ENCODE measurements at places on chromosomes 11 and 22.

- no peak for DNase-seq
Measured at GRCh38 chr11:86453290-86454030, 78.8 kb downstream of the CCDC81 start.

- no peak for DNase-seq
Measured at GRCh38 chr11:128878455-128878854, 11.4 kb upstream of the KCNJ1 start.

DNA sequence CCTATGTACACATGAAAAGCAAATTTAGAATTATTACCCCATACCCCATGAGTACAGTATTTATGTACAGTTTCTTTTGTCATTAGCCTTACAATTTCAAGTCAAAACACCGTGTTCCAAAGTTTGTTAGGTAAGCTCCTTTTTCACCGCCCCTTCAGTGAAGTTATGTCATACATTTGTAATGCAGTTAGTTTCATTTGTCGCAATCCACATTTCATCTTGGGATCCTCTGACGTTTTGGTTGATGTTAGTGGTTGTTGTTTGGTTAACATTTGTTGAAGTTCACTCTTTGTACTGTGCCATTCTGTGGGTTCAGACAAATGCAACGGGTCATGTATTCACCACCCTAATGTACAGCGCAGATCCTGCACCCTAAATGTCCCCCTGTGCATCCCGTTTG lies 45.2 kb downstream of the ARHGEF12 start:
- no peak for DNase-seq

GRCh38 chr11:128462189-128462588 lies 125.2 kb downstream of the ETS1 start:
- DNase-seq = no peak

DNA sequence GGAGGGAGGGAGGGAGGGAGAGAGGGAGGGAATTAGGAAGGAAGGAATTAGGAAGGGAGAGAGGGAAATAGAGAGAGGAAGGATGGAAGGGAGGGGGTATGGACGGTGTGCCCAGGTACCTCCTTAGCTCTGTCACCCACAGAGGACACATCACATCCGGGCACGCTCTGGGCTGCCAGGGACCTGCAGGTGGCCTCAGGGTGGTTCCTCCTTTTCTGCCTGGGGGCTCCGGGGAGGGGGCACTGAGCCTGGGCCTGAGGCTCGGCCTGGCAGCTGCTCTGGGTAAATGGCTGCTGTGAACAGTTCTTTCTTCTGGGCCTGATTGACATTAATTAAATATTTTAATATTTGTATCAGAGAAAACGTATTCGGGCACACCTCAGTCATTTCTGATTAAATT lies 733.5 kb downstream of the BRD1 start:
- DNase-seq = no peak

GRCh38 chr22:26770624-26771023 lies 113.2 kb downstream of the MIAT start:
- no peak for DNase-seq

- DNase-seq = no peak
Measured at GRCh38 chr11:1847926-1848639, 4.8 kb upstream of the LSP1 start.

- DNase-seq = no peak
Measured at GRCh38 chr11:1920128-1920908, 815 bp downstream of the TNNT3 start.

- DNase-seq = no peak
Measured at GRCh38 chr11:70541699-70542098, 143.4 kb downstream of the CTTN start.
